Stimulated activated CD4-positive, alpha-beta T cell treated with anti-CD3 and anti-CD28 coated beads, Interleukin-1b, Interleukin-23, amount 100 ng/mL, for 4 hours (primary cell): ENCODE measurements at places on chromosomes 6 and 20.
A peak's percentile ranks its signal among the peaks of the same experiment; 100 is the strongest.

- no peak for DNase-seq
Observed at GRCh38 chr6:128410584-128410983, 109.8 kb downstream of the PTPRK start.

DNA sequence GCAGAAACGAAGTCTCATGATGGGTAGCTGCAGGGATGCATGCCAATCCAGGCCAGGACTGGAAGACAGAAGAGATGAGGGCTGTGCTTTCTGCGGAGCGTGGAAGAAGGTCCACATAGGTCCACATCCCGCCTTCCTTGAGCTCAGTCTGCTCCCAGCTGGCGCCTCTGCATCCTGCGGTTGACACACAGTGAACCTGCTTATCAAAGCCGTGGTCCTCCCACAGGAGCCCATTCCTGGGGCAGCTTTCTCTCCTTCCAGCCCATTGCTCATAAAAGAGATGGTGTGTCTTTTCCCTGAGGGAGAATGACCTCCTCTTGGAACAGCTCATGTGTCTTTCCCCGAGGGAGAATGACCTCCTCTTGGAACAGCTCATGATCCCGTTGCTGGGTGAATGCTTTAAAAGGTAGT is 225.4 kb downstream of the CDH4 start:
- DNase-seq = no peak

DNA sequence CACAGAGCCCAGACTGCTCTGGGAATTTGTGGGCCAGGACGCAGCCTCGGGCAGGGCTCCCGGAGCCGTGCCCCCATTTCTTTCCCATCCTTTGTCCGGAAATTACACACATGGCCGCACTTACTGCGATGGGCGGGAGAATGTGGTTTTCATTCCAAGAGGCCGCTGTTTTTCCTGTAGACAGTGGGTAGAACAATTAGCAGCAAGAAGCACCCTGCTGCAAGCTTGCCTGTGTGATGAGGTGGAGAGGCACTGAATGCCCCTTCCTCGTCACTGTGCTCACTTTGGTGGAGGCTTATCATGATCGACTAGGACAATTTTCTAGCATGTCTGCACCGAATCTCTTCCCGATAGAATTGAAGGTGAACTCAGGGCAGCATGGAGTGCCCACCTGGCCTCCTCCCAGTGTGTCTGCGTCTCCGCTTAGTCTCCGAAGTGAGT is 102.8 kb downstream of the DACT2 start:
- DNase-seq = no peak

GRCh38 chr6:139219271-139219729 is 72.5 kb downstream of the TXLNB start:
- peak; percentile 58 for DNase-seq

DNA sequence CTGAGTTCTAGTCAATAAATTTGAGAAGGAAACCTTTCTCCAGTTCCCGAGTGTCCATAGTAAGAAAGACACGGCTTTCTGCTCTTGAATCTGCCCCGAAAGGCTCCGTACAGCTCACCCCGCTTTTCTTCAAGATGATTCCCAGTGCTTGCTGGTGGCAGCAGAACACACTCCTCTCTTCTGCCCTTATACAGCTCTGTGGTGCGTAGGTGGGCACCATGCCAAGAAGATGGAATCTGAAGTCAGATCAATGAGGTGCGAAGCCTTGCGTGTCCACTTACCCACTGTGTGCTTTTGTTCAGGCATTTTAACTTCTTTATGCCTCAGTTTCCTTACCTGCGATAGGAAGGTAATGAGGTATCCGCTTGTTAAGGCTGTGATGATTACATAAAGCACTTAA is 142.2 kb downstream of the WDR27 start:
- DNase-seq = no peak

DNA sequence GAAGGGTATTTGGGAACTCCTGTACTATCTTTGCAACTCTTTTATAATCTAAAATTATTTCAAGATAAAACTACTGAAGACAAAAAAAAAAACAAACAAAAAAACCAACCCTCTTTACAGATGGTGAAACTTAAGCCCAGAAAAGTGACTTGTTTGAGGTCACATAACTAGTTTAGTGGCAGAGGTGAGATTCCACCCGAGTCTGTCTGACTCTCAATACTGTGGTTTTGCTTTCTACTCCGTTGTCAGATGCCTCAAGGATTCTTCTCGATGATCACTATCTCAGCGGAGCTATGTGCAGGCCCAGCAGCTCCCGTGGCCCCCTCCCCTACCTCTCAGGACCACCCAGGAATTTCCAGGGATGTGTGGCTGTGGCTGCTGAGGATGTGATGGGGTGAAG is 36.1 kb upstream of the KCNB1 start:
- no peak for DNase-seq

DNA sequence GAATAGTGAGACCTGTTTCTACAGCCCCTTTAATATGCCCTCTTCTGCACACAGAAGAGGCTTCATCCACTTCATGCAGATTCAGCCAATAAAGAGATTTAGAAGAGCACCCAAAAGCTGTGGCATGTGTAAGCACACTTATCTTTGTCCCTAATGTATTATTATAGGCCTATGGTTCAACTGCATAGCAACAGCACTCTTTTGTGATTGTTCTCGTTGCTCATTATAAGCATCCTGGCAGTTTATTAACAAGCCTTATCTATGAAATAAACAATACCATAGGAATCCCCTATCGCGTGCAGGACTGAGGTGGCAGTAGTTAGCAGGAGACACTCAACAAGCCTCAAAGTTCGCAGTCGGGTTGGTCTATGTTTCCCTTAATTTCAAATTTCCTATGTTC is 138.5 kb upstream of the BEND6 start:
- DNase-seq = no peak

DNA sequence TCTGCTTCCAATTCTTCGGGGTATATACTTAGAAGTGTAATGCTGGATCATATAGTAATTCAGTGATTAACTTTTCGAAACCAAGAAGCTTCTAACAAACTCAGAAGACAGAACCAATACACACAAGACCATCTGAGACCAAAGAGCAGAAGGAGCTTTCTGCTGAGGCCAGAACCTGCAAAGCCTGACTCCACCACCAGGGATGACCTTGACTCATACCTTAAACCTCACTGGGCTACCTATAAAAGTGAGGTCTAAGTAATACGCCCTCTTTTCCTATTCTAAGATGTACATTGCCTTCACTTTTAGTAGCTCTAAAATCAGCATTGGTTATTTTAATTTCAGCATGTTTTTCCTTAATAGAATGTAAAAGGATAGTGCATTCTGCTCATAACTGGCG is 84.8 kb downstream of the FOXF2 start:
- no peak for DNase-seq

DNA sequence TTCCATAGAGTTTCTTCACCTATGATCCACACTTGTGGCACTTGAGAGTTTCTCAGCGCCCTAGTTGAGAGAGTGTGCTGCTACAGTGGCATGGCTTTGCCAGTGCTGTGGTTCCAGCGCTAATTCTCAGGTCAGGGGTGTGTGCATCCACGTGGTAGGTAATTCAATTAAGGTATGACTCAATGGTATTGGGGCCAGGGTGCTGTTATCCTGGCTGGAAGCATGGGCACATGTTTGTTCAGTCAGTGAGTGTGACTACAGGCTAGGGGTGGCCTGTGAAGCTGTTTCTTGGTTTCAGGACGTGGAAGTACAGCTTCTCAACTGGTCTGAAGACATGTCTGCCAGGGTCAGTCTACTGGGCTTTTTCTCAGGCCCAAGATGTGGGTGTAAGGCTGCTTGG is 3.0 kb upstream of the SEMG2 start:
- no peak for DNase-seq

- DNase-seq = no peak
Observed at GRCh38 chr20:58665606-58666005, 14.5 kb downstream of the STX16 start.

GRCh38 chr6:106612671-106613416 is 16.5 kb downstream of the RTN4IP1 start:
- no peak for DNase-seq

DNA sequence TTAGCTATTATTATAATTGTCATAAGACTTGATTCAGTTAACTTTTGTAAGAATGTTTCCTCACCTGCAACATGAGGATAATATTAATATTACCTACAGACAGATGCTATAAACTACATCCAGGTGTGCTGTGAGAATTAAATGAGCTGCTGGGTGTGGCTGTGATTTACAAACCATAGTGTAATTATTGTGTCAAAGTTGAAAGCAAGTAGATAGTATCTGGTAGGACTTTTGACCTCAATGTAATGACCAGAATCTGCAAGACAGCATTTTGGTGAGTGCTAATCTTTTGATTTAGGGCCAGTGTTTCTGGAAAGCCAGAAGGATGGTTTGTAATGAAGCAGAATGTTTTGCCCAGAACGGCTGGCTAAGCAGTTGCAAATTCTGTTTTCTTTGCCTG is 162.5 kb downstream of the TRMT11 start:
- DNase-seq = no peak

GRCh38 chr20:3539311-3540107 is 68.7 kb downstream of the ATRN start:
- no peak for DNase-seq

GRCh38 chr6:157811476-157812173 is 11.4 kb upstream of the SNX9 start:
- no peak for DNase-seq

GRCh38 chr20:35360033-35360432 is 51.7 kb downstream of the UQCC1 start:
- DNase-seq = no peak

DNA sequence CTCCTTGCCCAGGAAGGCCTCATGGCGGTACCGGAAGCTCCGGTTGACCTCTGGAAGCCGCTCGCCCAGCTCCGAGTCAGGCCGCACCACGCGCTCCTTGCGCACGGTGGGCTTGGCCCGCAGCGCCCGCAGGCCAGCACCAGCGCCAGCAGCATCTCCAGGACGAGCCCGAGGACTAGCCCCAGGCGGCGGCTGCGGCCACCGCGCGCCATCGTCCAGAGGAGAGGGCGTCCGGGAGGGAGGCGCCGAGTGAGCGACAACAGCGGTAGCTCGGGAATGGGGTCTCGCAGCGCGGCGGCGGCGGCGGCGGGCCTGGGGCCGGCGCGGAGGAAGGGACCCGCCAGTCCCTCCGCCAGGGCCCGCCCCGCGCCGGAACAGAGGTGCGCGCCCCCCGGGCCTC is 27.6 kb upstream of the CGA start:
- no peak for DNase-seq

GRCh38 chr6:94071835-94072234 is 652.5 kb upstream of the EPHA7 start:
- DNase-seq = no peak

DNA sequence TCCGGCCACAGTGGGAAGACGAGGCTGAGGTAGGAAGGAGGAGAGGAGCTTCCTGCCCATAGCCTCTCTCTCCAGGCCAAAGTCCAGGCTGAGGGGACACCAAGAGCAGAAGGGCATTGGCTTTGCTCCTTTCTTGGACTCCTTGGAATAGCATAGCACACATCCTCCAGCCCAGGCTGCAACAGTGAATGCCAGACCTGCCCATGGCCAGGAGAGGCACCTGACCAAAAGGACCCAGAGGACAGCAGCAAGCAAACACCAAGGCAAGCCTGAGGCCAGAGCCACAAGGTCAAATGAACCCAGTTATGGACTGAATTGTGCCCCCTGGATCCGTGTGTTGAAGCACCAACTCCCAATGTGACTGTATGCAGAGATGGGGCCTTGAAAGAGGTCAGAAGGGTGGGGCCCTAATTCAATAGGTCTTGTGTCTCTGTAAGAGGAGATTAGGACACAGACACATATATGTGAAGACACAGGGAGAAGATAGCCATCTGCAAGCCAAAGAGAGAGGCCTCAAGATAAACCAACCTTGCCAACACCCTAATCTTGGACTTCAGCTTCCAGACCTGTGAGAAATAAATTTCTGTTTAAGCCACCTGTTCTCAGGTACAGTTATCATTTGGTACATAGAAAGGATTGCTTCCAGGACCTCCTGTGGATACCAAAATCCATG is 126.5 kb upstream of the NXT1 start:
- DNase-seq = no peak

- DNase-seq = no peak
Observed at GRCh38 chr6:48255094-48255493, 144.1 kb upstream of the PTCHD4 start.

- DNase-seq = no peak
Observed at GRCh38 chr6:125868252-125868651, 77.5 kb downstream of the NCOA7 start.

DNA sequence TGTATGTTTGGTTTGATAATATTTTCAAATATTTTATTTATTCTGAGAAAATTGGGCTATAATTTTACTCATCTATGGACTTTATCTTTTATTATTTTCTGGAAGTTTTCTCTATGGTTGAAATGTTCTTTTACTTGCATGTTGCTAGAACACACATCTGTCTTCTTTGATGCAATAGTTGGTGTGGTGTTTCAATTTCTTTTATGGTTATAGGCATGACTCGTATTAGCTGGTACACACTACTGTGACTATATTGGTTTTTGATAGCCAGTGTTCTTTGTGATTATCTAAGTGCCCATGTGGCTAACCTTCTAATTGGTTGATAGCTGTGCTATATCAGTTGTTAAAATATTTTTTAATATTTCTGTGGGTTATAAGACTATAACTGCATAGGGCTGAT is 1343.3 kb upstream of the GJE1 start:
- DNase-seq = no peak

- DNase-seq = no peak
Observed at GRCh38 chr6:157557559-157557958, 176.6 kb downstream of the ZDHHC14 start.

DNA sequence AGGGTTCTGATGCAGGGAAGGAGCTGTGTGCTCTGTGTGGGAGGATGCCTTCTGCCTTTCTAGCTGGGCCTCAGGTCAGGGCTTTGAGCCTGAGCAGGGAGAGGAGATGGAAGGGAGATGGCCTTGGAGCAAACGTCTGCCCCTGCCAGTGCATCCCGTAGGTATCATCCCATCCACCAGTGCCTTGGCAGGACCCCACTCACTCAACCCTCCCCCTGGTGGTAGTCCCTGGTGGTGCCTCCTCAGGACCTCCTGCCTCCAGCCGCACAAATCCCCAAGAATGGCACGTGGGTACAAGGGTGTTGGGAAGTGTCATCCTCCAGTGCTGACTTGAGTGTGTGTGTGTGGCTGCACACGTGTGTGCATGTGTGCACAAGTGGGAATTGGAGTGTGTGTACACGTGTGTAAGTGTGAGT is 23.1 kb upstream of the MICB start:
- no peak for DNase-seq

- DNase-seq = no peak
Observed at GRCh38 chr6:105986998-105987397, 99.1 kb upstream of the PRDM1 start.

GRCh38 chr6:37173493-37174195 is 3.7 kb downstream of the PIM1 start:
- DNase-seq = peak; percentile 38
